GM18507 (cell line): ENCODE measurements at places on chromosomes 6 and 20.

- no peak for DNase-seq
Measured at GRCh38 chr6:28563430-28564095, 37.9 kb downstream of the GPX5 start.

- DNase-seq = no peak
Measured at GRCh38 chr6:76861403-76861802, 601.9 kb downstream of the HTR1B start.

GRCh38 chr20:32355417-32355841, 2.7 kb upstream of the ASXL1 start:
- DNase-seq = no peak

GRCh38 chr6:96834070-96834469, 3.2 kb downstream of the GPR63 start:
- no peak for DNase-seq

GRCh38 chr6:24673625-24674024, 6.7 kb downstream of the ACOT13 start:
- no peak for DNase-seq

- DNase-seq = no peak
Measured at GRCh38 chr20:37997516-37997915, 35.7 kb downstream of the TTI1 start.

GRCh38 chr20:58393299-58393698, 4.3 kb downstream of the VAPB start:
- DNase-seq = no peak
